AG08396 (cell line): ENCODE measurements at places on chromosomes 16 and 17.

DNA sequence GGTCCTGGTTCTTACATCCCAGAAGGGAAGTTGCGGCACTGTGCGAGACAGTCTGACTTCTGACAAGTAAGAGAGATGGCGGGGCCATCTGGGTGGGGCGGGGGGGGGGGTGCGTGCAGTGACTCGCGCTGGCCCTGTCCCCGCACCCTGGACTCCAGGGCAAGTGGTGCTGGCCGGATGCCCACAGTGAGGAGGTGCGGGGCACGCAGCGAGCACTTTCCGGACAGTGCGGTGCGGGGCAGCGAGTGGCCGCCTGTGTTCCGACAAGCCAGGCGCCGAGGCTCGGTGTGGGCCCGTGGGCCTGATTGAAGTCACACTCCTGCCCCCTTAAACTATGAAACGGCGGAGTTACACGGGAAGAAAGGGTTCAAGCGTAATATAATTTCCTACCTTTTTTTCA, 106.4 kb downstream of the BANP start:
- DNase-seq, result no peak

DNA sequence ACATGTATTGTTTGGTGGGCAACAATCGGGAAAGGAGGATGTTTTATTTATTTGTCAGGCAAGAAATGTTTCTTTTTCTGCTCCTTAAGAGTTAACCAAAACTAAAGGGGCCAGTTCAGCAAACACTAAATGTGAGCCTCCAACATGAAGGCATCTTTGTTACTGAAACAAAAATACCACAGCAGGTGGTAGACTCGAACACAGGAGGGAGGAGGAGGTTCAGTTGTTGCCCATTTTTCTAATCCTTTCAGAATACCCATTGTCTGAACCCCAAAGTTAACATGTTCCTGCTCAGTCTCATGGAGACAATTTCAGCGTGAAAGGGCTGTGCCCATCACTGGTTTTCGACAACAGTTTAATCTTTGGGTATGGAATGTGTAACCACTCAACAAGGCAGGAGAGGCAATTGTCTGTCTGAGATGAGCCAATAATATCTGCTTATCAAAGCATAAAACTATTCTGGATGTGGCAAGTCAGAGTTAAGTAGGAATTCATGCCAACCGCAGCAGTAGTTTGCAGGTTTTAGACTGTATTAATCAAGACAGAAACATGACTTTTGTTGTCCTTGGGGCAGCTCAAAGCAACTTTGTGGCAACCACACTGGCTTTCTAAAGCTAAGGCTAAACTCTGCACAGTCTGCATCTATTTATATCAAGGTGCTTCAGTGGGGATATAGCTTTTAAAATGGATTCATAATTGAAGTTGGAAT, 211.7 kb downstream of the FTO start:
- DNase-seq, result no peak

DNA sequence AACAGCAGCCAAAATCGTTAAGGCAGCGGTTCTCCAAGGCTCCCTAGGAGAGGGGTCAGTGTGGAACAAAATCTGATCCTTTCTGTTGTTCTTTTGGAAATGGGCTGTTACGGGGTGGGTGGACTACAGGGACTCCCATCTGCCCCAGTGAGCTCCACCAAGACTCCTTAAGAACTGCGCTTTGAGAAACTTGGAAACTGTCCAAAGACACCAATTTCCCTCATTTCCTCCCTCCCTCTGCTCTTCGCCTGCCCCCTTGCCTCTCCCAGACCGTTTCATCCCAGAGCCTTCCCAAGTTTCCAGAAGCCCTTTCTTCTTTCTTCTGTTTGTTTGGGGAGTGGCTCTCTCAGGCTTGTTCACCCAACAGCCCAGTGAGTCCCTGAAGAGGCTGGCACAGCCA, 205.4 kb downstream of the COPRS start:
- DNase-seq, result no peak

- DNase-seq, result peak; percentile 53
Measured at GRCh38 chr17:38749223-38750043, 1.3 kb upstream of the PCGF2 start.

DNA sequence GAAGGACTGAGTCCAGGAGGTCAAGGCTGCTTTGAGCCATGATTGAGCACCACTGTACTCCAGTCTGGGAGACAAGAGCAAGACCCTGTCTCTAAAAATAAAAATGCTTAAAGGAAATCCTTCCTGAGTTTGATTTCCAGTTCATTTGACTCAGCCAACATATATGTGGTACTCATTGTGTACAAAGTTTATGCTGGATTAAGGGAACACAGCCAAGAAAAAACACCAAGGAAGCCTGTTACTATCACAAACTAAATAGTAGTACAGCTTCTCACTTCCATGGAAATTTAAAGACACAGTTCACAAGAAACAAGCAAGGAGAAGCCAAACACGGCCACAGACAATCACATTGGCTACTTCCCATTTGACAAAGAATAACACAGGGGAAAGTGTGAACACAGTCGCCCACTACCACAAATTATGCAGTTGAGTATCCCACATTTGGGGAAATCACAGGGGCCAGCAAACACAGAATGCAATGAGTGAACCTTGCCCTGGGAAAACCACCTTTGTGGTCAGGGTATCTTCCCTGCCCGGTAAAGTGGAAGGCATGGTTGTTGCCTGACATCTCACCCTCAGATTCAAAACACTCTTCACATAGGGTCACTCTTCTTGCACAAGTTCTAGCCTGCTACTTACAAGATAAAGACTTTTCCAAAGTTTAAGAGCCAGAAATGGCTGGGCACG, 14.5 kb downstream of the TEX14 start:
- peak; percentile 19 for DNase-seq

DNA sequence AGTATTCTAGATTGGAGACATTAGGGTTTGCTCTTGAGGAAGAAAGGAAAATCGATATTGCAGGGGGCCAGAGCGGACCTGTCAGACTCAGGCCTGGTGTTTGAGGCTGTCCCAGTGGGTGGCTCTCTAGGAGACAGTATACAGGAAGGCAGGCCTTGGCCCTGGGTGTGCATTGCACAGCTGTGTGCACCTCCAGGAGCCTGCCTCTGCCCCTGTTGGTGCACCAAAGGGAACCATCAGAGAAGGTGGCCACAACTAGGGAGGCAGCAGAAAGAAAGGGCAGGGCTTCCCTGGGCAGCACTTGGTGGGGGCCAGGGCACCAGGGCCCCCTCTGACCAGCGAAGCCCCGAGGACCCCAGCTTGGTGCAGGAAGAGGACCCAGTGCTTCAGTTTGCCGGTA, 188.0 kb downstream of the NTN1 start:
- no peak for DNase-seq

DNA sequence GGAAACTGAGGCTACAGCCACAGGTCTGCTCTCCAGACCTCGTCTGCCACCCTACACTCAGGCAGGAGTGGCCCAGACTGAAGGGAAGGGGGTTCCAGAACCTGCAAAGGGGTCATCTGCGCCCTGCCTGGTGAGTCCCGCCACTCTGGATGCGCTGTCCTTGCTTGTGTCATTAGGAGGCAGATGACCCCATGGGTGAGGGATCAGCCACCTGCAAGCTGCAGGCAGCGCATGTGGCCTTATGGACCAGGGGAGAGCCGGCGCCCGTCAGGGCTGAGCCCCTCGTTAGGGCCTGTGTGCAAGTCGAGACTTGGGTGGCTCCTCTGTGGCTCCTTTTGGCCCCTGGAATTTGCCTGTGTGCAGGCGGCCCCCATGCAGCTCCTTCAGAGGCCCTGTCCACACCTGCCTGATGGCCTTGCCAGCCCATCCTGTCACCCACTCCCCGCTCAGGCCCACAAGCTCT, 5.7 kb downstream of the ZFPM1 start:
- no peak for DNase-seq
